ENCODE measurements at places on chromosomes 3 and 15.

DNA sequence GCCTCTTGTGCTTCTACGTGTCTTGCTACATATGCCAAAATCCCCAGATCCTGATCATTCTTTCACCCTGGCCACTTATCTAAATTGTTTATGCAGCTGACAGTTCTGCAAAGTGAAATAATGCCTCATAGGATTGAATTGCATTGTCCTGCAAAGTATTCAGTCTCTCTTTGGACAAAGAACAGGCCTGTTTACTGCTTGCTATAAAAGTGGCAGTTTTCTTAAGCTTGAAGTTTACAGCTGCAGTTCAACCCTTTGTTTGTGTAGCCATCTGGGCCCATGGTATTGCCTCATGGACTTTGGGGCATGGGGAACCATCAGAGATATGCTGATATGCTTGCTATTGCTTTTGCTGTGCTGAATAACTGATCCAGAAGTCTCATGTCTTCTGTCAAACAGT is 523.2 kb downstream of the OTOL1 start:
- no peak for DNase-seq

DNA sequence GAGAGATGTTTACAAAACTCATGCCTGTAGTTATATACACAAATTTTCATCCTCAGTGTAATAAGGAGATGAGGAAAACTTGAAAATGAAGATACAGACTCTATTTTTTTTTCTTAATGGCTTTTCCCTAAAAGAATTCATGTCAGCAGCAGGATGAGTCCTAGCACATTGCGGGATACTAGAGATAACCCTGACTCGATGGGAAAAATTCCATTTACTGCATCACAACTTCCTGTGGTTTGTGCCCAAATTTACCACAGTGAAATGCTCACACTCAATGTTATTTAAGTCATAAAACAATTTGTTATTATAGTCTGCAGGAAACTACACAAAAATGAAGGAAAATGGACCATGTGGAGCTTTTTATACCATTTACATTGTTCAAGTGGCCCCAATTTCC is 581.9 kb upstream of the ZNF717 start:
- DNase-seq, result no peak

DNA sequence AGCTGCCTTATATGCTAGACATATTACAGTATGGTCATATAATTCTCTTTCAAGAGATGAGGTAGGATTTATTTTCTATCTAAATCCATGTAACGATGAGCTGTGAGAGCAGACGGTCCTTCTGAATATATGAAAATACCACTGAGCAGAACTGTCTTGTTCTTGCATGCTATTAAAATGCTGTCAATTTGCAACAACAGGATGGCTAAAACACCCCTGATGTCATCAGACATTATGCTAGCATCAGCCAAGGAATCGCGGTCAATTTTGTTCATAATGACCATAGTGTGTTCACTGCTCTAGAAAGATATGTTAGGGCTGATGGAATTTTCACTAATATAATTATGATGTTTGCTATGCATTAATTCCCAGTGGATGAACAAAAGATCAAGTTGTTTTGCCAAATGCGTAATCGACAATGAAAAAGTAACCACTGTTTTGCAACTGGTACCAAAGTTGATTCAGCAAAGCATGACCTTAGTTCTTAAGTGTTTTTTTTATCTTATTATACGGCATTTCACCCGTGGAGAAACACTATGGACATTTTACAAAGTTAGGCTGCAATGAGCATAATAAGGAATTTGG is 765.4 kb upstream of the NR2F2 start:
- no peak for DNase-seq

GRCh38 chr15:42033214-42033873 is 12.5 kb upstream of the PLA2G4E start:
- no peak for DNase-seq

GRCh38 chr15:40439960-40440742 is 602 bp upstream of the BAHD1 start:
- DNase-seq, result no peak

DNA sequence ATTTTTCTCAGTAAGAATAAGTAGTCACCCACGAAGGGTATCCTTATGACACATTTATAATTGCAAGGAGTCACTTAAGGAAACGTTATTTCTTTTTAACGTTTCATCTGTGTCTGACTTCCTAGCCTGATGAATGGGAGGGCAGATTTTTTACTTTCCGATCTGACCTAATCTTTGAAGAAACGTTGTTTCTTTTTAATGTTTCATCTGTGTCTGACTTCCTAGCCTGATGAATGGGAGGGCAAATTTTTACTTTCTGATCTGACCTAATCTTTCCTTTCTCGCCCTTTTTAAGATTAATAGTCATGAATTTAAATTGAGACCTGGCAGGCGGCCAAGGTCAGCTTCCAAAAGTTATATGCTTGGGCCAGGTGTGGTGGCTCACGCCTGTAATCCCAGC is 3.0 kb upstream of the KLHL6 start:
- DNase-seq, result no peak

DNA sequence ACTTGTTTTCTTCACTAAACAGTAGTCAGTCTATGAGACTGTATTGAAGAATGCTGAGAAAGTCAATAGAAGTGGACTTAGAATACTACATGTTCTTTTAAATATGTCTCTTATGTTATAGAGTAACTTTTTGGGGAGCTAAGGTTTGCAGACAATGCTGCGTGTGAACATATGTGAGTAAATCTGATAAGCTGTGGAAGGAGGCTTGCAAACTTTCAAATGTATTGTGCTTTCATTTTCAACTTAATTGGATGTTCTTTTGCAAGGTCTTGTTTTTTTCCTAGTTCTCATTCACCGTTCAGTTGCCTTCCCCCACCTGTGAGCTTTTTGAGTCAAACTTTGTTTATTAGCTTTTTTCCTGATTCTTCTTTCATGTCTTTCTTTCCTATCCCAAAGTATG is 176.2 kb downstream of the LPP start:
- DNase-seq, result no peak

- no peak for DNase-seq
Measured at GRCh38 chr3:171301002-171301401, 159.2 kb downstream of the TNIK start.

- DNase-seq, result no peak
Measured at GRCh38 chr3:59270209-59270608, 220.4 kb upstream of the CFAP20DC start.

- DNase-seq, result no peak
Measured at GRCh38 chr3:88195951-88196434, 46.2 kb downstream of the C3orf38 start.

- no peak for DNase-seq
Measured at GRCh38 chr3:197171481-197172067, 126.8 kb downstream of the DLG1 start.

DNA sequence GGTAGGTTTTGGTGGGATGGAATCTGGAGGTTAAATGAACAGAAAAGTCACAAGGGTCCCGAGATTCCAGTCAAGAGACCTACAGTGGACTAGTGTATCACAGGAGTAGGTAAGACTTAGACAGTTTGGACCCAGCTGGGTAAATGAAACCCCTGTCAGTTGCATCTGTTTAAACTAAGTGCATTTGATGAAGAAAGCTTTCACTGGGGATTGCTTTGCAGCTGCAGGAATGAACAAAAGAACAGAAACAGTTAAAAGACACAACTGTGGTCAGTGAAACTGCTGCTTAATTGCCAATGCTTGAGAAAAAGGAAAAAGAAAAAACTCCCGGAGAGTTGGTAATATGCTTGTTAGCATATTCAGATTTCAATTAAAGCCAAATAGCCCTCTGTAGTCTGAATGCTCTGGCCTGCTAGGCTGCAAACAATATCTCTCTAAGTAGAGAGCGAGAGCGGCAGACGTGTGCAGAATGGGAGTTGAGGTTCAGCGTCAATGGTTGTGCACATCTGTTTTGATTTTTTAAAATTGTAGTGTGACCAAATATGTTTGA is 37.1 kb downstream of the OXNAD1 start:
- DNase-seq, result no peak

- DNase-seq, result no peak
Measured at GRCh38 chr3:129688271-129688895, 81.9 kb upstream of the PLXND1 start.

DNA sequence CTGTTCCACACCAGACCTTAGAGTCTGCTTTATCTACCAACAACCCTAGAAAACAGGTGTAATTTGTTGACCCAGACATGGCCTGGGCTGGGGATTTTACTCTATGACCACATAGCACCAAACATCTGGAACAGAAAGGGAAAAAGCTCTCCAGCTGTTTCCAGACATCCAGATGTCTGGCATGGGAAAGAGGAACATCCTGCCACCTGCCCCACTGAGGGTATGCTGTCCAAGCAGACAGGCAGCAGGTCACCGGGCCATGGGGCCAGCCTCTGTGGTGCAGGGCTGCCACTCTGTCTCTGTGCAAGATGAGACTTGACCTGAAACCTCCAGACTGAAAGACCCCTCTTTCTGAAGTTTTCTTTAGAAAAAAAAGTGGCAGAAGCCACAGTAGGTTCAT is 359.3 kb upstream of the ICE2 start:
- DNase-seq, result no peak

- DNase-seq, result no peak
Measured at GRCh38 chr3:190036631-190037030, 84.1 kb downstream of the P3H2 start.

GRCh38 chr3:11844891-11845290 is 1.8 kb downstream of the TAMM41 start:
- no peak for DNase-seq

- DNase-seq, result no peak
Measured at GRCh38 chr15:78149805-78150751, 916 bp downstream of the IDH3A start.

GRCh38 chr15:64158363-64159134 is 4.3 kb downstream of the PPIB start:
- DNase-seq, result no peak

GRCh38 chr3:177050501-177051237 is 146.6 kb downstream of the TBL1XR1 start:
- no peak for DNase-seq

DNA sequence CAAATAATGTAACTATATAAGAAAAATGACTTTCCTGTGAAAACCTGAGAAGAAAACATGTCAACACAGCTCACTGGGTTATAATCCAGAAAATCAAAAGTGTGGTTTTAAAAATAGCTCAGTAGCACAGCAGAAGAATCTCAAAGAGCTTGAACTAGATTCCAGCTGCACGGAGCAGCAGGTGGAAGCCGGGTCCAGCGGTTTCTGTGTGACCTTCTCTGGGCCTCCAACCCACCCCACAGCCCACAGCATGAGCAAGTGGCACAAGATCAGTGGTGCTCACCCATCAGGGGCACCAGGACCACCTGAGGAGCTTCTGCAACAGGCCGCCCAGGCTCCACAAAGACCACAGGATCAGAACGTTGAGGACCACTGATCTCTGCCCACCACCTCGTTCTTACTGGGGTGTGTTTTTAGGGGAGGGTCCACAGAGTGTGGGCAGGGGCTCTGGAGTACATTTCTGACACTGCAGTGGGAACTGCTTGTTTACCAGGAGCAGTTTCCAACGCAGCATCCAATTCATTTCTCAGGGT is 23.2 kb downstream of the SLC41A3 start:
- no peak for DNase-seq

GRCh38 chr3:127888564-127889107 is 26.4 kb upstream of the KBTBD12 start:
- DNase-seq, result no peak

DNA sequence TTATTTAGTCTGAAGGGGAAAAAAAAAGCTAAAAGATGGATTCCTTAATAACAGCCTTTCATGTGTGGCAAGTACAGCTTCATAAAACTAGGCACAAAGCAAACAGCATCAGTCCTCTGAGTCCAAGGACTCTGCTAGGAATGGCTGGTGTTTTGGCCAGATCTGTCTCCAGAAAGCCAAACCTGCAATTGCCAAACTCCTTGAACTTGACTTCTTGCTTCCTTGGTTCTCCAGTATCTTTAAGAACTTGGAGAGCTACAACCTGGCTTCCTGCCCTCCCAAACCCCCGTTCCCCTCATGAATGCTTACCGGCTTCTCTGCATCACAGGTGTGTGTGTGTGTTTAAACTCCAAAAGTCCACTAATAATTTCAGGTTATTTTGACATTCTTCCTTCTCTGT is 1.6 kb upstream of the PLOD2 start:
- no peak for DNase-seq

- no peak for DNase-seq
Measured at GRCh38 chr3:73766599-73767381, 142.0 kb upstream of the PDZRN3 start.

DNA sequence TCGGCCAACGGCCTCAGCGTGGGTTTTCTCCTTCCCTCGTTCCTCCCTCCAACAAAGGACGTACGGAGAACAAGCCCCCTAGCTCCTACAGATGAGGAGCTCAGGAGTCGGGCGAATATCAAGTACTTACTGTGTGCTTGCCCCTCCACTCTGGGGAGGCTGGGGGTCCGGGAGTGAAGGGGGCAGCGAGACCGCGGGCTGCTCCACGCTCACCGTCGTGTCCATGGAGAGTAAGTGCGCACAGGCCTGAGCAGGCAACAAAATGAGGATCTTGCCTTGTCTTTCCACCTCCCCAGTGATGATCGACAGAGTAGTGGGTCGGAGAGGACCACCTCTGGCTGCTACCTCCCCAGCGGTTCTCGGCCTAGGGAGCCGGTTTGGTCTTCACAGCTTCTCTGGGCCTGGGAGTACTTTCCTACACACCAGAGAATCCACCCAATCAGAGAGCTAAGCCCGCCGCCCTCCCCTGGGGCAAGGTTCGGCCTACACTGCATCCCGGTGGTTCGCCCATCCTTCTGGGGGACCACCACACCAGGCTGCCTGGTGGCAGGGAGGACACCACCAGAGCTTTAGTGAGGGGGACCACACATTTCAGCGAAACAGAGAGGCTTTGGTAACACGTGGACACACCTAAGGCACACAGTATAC is 603 bp upstream of the TRANK1 start:
- DNase-seq, result no peak

- no peak for DNase-seq
Measured at GRCh38 chr3:149655826-149656574, 1.8 kb downstream of the WWTR1 start.

DNA sequence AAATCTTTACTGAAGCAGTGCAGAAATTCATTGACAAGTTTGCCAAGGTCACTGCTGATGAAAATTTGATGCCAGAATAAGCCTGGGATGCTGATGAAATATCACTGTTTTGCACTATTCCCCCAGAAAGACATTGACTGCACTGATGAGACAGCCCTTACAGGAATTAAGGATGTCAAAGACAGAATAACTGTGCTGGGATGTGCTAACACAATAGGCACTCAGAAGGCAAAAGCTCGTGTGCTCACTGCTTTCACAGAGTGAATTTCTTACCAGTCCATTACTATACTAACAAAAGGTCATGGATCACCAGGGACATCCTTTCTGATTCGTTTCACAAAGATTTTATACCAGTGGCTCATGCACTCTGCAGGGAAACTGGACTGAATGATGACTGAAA is 69.4 kb downstream of the MCF2L2 start:
- DNase-seq, result no peak

All from stimulated activated CD8-positive, alpha-beta memory T cell treated with anti-CD3 and anti-CD28 coated beads, Interleukin-7, amount 100 ng/mL, for 1 hour (primary cell).